ENCODE measurements at places on chromosomes 1 and 21.

DNA sequence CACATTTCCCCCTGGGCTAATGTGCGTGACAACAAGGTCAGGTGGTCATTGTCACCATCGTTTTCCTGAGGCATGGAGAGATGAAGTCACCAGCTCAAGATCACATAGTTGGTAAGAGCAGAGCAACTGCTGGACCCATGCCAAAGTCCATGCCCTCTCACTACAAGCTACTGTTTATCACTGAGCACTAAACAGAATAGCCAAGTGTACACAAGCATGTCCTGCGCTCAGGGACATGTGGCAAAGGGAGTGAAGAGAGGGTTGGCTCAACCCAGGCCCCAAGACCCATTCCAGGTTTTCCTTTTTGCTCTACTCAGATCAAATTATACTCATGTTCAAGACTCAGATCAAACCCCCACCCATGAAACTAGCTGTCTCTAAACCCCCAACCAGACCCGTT, 20.8 kb downstream of the LRRC52 start:
- DNase-seq = no peak

DNA sequence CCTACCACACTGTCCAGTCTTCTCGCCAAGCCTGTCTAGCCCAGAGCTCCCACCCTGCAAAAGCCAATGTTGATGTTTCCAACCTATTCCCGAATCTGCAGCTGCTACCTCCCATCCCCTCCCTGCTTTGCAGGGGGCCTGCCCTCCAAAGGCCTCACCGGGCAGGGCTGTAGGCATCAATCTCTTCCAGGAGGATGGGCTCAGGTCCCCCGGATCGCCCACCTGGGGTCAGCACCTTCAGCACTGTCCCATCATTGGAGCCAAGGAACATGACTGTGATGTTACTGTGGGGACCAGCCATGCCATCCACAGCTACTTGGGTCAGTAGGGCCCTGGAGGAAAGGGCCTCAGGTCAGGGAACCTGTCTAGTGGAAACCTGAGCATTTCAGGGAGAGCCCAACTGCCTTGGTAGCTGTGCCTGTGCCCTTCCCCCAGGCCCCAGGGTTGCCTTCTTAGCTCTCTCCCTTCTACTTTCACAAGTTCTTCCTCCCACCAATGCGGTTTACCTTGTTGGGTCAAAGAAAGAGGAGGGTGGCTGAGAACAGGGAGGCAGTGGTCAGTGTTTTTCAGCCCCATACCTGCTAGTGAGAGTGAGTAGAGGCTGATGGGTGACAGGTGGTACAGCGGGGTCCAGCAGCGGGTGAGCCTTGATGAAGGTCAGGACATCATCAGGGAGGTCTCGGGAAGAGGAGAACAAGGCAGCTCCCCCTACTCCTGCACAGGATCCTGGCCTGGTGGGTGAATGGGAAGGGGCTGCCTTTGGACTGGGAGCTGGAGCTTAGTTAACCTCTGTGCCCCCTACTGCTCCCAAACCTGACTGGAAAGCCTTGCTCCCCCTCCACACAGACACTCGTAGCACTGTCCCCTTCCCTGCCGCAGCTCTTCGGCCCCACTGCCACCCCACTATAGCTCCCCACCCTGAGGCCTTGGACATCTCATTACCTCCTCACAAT, 10.7 kb downstream of the SEMA6C start:
- no peak for DNase-seq

GRCh38 chr1:161933592-161934588, 89.8 kb downstream of the OLFML2B start:
- no peak for DNase-seq

GRCh38 chr1:46130606-46131005, 1.8 kb downstream of the PIK3R3 start:
- no peak for DNase-seq

DNA sequence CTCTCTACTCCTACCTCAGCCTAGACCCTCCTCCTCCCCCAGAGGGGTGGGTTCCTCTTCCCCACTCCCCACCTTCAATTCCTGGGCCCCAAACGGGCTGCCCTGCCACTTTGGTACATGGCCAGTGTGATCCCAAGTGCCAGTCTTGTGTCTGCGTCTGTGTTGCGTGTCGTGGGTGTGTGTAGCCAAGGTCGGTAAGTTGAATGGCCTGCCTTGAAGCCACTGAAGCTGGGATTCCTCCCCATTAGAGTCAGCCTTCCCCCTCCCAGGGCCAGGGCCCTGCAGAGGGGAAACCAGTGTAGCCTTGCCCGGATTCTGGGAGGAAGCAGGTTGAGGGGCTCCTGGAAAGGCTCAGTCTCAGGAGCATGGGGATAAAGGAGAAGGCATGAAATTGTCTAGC, 21.6 kb upstream of the VPS13D start:
- DNase-seq = no peak

DNA sequence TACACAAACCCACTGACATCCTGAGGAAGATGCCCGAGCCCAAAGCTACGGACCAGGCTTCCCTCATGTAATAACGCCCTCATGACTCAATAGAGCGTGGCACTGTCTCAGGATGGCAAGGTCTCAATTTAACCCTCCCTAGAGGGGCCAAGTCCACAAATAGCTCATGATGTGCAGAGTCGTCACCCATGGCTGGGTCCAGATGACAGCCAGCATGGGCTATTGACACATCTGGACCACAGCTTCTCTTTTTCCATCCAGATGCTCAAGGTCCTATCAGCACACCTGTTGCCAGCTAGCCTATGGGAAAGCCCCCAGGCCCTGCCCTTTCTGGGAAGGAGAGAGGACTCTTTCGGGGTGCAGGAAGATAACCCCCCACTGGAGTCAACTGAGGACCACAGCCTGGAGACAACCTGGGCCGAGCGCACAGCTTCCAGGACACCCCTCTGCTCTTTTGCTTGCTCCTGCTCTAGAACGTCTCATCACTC, 2.8 kb downstream of the LAPTM5 start:
- DNase-seq = no peak

DNA sequence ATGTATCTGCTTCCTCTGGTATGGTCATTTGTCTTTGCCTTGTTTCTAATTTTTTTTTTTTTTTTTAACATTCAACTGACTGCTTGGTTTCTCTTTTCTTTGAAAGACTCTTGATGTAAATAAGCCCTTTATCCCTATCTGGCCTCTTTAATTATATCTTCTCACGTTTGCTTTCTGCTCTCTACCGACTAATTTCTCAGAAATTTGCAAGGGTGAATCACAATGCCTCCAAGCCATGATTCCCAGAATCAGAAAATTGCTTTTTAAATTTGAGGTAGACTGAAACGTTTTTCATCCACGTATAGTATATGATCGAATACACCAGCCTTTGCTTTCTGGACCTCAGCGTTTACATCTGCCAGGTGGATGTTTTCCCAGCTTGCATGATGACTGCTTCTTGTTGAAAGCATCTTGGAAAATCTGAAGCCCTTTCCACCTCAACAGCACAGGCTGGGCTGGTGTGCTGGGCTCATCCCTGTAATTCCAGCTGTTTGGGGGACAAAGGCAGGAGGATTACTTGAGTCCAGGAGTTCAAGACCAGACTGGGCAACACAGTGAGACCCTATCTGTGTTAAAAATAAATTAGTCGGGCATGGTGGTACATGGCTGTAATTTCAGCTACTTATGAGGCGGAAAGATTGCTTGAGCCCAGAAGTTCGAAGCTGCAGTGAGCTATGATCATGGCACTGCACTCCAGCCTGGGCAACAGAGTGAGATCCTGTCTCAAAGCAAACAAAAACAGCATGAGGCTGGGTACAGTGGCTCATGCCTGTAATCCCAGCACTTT, 35.0 kb upstream of the GPR137B start:
- no peak for DNase-seq

GRCh38 chr1:226569879-226570547, 21.4 kb downstream of the STUM start:
- DNase-seq = peak; percentile 77

DNA sequence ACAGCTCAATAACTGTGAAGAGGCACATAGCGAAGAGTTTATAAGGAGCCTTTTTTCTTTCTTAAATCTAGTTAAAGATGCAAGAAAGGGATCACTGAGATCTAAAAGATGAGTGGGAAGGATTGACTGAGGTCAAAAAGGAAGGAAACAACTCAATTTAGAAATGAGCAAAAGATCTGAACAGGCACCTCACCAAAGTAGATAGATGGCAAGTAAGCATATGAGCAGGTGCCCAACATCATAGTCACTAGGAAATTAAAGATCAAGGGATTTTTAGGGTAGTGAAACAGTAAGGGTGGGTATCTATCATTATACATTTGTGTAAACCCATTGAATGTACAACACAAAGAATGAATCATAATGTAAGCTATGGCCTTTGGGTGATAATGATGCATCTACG, 44.6 kb upstream of the CSF1 start:
- DNase-seq = no peak

DNA sequence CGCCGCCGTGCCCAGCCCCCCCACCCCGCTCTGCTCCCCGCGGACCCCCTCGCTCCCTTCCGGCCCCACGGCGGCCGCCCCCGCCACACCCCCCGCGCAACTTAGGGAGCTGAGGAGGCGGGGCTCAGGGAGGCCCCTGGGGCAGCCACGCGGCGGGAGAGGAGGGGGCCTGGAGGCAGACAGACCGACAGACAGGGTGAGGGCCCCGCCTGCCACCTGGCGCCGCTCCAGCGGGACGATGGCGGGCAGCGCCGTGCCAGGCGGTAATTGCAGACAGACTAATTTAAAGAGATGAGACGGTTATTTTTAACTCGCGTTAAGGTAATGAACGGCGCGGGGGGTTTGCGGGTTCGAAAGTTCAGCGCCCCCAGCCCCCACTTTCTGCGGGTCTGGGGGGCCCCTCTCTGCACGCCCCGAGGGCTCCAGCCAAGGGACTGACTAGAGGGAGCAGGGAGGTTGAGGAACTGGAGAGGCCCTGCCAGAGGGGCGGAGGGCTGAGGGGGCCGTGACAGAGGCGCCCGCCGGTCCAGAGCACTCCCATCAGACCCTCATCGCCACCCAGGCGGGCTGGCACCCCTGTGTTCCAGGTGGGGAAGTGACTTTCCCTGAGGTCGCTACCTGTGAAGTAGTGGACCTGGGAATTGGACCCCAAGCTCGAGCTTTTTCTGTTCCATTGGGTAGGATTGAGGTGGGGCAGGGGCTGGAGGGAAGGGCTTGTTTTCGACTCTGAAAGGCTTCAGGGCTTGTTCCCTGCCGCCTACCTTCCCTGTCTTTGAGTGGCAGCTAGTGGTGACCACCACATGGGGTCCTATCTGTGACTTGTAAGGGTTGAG, 5.4 kb downstream of the FOXO6 start:
- peak; percentile 63 for DNase-seq

DNA sequence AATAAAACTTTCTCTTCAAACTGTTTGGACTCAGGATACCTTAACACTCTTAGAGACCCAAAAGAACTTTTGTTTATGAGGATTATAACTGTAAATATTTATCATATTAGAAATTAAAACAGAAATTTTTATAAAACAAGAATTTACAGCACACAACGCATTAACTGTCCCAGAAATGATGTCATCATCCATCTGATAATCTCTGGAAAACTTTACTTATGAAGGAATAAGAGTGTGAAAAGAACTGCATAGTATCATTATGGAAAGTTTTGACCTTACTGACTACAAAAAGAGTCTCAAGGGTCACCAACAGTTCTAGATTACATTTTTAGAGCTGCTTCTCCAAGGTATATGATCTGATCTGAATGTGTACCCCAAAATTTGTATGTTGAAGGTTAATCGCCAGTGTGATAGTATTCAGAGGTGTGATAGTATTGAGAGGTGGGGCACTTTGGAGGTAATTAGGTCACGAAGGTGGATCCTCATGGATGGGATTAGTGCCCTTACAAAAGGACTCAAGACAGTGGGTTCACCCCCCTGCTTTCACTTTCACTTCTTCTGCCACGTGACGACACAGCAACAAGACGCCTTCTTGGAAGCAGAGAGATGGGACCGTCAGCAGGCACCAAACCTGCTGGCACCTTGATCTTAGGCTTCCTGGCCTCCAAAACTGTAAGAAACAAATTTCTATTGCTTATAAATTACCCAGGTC, 95.7 kb upstream of the NR5A2 start:
- DNase-seq = no peak

- DNase-seq = no peak
These were observed 300.9 kb upstream of the GREM2 start for GRCh38 chr1:240912821-240913220.

- no peak for DNase-seq
These were observed 4.8 kb downstream of the S1PR1 start for GRCh38 chr1:101241485-101242225.

DNA sequence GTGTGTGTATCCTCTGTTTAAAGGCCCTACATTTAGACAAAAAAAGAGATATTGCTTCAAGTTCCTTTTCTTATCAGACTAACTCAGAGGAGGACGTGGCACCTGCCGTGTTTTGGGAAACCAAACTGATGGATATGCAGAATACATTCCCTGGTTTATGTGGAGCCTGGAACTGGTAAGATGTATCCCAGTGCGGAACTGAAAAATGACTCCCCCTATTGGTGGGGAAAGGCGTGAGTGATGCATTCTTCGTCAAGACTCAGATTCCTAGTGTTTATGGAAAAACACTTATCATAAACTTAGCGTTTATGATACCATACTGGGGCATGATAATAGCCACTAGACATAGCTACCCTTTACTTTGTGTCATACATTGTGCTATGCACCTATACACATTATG, 154.2 kb downstream of the ZNF326 start:
- no peak for DNase-seq

- no peak for DNase-seq
These were observed 11.4 kb downstream of the TMEM81 start for GRCh38 chr1:205072881-205073280.

DNA sequence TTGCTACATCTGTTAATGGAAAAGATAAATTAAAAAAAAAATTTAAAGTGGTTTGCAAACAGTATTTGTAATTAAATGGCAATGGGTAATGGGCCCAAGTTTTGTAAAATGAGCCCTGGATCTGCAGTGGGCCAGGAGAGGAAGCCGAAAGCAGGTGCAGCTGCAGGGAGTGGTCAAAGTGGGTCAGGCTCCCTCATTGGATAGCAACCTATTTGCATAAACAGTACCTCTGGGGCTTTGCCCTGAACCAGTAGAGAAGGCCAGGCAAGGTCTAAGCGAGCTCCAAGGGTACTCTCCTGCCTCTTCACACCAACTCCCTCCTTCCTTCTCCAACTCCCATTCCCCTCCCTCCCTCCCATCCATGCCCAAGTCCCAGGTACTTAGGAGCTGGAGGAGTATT, 138.9 kb downstream of the HMGB4 start:
- DNase-seq = peak; percentile 77

GRCh38 chr1:234608911-234609690, 877 bp downstream of the IRF2BP2 start:
- peak; percentile 49 for DNase-seq

DNA sequence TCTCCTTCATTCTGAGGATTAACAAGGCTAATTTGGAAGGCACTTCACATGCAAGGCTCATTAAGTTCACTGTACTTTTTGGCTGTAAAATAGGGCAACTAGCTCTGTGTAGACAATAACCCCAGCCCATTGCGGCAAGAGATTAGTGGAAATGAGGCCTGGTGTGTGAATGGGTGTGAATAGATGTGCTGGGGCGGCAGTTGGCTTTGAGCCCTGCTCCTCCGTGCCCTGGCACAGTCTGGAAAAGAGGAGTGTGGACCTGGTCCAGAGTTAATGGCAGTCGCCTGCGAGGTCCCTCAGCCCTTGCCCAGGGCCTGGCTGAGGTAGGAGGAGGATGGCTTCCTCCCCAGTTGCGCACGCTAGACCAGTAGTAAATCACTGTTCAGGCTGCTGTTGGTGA, 4.8 kb downstream of the KISS1 start:
- peak; percentile 47 for DNase-seq

Data from NCI-H1436 (cell line).